ENCODE measurements at places on chromosomes 12 and 14.
A peak's percentile ranks its signal among the peaks of the same experiment; 100 is the strongest.

GRCh38 chr12:6854036-6854435, 2.1 kb downstream of the USP5 start:
- no peak for DNase-seq

DNA sequence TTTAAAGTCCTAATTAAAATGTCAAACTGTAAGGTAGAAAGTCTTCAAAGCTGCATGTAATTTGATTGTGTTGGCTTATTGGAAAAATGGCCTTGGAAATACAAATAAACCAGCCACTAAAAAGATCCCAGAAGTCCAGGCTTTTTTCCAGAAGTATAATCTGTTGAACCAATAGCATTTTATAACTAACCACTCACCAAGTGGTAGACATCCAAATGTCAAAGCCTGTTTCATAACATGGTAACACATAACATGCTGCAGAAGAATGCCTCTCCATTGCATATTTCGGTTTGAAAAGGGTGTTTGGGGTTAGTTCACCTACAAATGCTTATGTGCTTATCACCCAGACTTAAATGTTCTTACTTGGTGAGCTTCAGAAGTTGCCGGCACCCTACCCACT, 183.7 kb upstream of the DIO2 start:
- no peak for DNase-seq

DNA sequence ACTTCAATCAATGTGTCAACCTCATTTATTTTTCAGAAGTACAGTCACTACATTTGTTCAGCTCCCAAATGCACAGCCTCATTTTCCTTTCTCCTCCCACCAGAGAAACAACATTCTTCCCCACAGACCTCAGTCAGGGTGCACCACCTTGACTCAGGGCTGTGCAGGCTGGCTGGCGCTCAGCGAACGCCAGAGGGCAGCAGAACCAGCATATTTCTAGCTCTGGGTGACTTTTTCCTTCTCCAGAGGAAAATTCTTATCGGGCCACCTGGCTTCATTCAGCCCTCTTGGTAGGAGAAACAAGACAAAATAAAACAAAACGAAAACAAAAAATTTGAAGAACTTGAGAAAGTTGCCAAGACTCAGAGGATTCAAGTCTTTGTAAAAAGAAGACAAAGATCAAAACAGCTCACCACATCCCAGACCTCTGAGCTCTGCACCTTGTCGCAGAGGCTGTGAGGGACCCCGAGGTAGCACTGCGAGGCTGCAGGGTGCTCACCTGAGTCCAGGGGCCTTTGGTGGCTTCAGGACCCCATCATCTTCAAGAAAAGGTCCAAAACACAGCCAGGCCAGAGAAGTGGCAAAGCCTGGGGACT, 33.7 kb downstream of the PAH start:
- DNase-seq: peak; percentile 1

DNA sequence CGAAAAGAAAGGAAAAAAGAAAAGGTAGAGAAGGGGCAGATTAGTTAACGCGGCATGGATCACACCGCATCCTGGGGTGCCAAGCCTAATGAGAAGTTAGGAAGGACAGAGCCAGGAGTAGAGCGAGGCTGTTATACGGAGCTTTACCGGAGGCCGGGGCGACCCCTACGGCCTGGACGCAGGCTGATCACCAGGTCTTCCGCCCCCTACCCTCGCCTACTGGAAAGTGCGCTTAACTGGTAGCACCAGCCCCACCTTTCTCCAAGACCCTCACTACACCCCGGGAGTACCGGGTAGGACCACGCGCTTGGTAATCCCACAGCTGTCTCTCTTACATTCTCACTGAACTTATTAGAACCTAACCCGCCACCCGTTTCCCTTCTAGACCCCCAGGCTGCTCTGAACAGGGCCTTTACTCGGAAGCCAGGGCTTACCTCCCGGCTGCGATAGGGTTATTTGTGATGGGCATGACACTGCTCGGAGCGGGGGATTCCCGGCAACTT, 33.8 kb downstream of the WBP11 start:
- DNase-seq: no peak

DNA sequence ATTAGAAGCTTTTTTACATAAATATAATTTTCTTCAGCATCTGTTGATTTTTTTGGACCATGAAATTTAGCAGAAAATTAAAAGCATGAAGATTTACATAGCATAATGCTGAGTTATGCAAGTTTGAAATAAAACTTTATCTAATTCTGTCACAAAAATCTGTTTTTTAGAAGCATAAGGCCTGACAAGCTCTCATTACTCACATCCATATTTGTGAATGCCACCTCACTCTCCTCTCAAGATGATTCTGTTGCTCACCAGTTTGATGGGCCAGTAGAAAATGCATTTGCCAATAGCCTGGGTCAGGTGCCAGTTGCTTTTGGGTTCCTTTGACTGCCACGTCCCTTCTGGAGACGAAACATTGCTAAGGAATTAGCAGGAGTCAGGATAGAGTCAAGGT, 181.5 kb upstream of the ATP2B1 start:
- DNase-seq: no peak

GRCh38 chr12:104012331-104012730, 37.7 kb downstream of the GLT8D2 start:
- no peak for DNase-seq

GRCh38 chr12:29869946-29870345, 86.2 kb upstream of the TMTC1 start:
- DNase-seq: peak; percentile 1

DNA sequence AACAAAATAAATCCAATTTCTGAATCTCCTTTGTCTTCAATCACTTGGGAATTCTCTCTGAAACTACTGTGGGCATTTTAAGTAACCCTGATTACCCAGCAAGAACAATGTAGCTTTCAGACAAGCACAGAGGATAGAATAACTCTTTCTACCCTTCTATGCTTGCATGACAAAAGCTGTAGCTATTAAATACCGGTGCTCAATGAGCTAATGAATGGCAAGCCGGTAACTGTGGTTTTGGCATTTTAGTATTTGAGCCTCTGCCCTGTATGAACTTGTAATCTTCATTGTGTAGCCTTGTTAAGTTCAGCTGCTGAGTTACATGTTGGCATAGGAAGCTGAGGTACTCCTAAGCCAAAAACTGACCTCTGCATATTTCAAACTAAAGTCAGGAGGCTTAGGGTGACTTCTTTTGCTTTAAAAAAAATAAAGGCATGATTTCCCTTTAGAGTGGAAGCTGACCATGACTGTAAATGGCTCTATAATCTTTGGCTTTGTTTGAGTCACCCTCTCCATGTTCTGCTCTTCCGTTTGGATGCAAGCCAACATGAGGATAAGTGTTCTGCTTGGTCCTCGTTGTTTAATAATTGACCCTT, 171.0 kb upstream of the HIF1A start:
- peak; percentile 89 for DNase-seq

DNA sequence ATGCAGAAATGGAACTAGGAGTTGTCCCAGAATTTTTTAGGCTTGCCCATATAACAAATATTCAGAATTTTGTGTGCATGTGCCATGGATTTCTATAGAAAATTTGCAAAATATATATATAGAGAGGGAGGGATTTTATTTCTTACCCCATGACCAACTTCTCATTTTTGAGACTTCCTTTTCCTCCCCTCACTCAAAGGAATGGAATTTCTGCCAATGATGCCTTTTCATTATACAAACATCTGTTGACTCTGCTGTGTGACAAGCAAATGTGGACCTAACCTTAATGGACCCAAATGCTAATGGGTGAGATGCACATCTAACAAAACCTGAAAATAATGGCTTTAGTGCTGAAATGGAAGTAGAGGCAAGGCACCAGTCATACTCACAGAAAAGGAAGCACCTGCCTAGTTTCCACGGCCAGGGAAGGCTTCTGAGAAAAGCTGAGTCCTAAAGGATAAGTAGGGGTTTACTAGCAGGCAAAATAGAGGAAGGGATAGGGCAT, 3.6 kb upstream of the GNG2 start:
- no peak for DNase-seq

DNA sequence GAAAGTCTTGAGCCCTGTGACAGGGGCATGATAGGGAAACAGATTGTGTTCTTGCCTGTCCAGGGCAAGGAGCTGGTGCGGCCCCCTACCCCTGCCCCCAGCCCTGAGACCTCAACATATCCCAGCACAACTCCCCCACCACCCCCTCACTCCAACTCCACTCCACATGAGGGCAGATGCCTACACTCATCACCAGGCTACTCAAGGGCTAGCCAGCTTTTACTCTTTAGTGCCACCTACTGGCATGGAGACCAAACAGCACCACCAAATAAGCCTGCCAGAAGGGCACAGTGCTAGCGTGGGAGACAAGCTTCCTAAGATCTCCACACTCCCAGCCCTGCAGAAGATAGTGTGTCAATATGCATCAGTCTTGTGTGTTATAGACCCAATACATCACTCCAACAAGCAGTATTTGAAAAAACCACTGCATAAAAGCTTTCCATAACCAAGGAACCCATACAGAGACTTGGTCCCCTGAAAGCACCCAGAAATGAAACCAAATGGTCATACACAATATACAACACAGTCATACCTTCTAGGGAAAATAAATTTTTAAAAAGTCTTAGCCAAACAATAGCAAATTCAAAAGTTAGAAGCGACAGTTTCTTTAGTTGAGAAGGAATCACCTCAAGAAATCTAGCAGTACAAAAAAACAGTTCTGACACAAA, 154.4 kb downstream of the KCNK10 start:
- peak; percentile 0 for DNase-seq

DNA sequence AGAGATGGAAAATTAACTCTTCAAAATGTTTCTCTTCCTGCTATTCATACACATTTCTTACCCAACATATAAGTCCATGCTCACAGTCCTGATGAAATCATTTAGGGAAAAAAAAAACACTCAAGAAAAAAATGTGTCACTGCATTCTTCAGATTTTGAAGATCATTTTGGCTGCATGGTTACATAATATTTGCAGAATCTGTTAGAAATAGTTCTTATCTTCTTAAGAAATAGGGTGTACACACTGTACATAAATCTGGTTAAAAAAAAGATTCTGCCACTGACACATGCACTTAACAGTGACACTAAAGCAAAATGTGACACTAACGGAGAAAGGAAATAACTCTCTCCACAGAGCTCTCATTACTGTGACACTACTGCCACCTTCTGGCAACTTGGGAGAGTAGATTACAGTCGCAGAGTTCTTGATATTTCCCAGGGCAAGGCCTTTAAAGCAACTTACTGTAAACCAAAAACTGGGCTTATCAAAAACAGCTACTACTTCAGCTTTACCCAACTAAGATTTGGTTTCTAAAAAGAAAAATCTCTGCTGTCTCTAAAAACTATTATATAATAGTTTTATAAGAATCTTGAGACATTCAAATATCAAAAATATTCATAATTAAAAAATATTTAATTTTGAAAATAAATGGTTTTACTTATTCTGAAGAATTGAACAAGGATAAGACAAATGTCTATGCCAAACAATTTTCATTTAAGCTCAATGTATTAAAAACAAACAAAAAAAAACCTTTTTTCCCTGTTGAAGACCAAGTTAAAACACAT, 65.0 kb downstream of the SETD3 start:
- DNase-seq: peak; percentile 72

DNA sequence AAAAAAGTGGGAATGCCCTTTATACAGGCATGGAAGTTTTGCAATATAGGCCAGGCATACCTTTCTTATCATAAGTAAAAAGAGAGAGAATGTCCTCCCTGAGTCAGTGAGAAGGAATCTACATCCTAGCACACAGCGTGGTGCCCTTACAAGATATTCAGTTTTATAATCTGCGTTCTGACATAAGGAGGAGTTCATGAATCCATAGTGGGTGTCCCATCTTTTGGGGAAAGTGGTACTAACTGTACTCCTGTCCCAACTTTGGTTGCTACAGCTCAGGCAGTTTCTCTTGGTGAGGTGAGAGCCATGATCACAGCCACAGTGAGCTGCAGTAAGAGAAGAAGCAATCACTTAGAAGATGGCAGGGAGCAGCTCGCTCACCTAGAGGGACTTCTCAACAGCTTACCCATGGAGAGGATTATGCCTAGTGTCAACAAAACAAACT, 332.9 kb downstream of the BCAT1 start:
- DNase-seq: peak; percentile 85

DNA sequence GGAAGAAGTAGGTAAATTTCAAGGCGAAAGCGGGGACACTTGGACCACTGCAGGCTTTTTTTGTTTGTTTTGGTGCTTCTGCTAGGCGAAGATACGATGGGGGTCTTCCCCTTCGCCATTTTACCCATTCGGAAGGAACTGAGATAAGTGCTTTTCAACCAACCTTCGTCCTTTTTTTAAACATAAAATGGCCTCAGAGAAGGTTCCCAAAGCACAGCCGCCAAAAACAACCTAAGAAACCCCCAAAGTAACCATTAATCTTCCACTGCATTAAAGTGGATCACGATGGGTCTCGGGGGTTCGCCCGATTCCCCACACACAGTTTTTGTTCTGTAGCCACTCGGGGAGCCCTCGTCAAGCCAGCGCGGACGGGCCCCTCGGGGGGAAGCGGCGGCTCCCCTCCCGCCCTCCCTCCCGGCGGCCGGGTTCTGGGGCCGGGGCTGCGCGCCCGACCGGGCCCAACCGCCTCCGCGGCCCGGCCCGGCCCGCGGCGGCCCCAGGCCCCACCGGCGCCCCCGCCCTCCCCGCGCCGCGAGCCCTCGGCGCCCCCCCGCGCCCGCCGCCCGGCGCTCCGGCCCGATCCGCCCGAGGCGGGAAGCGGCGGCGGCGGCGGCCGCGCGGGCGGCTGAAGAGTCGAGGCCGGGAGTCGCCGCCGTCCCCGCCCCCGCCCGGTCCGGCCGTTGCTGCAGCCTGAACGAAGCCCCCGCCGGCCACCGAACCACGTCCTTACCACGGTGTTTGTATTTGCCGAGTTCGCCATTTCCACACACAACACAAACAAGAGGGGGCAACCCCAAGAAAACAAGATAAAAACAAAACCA, 790 bp downstream of the GTF2A1 start:
- DNase-seq: no peak
